T-helper 9 cell (primary cell): ENCODE measurements at places on chromosomes 1 and 21.

GRCh38 chr1:14835725-14836124 lies 237.2 kb downstream of the KAZN start:
- DNase-seq = no peak

GRCh38 chr1:29183287-29183686 lies 1.6 kb upstream of the SRSF4 start:
- DNase-seq = no peak

GRCh38 chr1:203306089-203306964 lies 1.0 kb downstream of the BTG2 start:
- DNase-seq = no peak

GRCh38 chr21:28884481-28884880 lies 108.2 kb downstream of the LTN1 start:
- no peak for DNase-seq

DNA sequence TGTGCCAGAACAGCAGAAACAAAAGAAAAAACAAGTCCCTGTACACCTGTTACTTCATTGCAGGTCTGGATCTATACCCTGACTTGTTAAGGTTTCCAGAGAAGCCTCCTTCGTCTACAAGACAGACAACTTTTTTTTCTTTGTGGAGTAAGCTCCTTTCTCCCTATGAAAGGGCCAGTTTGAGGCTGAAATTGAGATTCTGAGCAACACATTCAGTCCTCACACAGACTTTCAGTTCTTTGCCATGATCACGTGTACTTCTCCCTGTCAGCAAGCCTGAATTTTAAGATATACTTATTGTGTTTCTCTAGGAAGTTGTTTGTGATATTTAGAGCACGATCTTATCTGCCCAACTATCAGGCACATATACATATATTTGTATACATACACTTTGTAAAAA lies 374.0 kb downstream of the NTNG1 start:
- no peak for DNase-seq
